Stimulated activated effector memory CD8-positive, alpha-beta T cell treated with anti-CD3 and anti-CD28 coated beads, Interleukin-12 subunit alpha, Interleukin-12 subunit beta, amount 100 ng/mL, for 72 hours (primary cell): ENCODE measurements at places on chromosomes 1 and 21.

GRCh38 chr1:20233394-20233793 lies 47.1 kb upstream of the PLA2G2C start:
- DNase-seq = no peak

GRCh38 chr1:8206391-8206790 lies 111.5 kb upstream of the SLC45A1 start:
- DNase-seq = no peak

- DNase-seq = no peak
Observed at GRCh38 chr1:17013491-17014320, 2.0 kb upstream of the ATP13A2 start.

DNA sequence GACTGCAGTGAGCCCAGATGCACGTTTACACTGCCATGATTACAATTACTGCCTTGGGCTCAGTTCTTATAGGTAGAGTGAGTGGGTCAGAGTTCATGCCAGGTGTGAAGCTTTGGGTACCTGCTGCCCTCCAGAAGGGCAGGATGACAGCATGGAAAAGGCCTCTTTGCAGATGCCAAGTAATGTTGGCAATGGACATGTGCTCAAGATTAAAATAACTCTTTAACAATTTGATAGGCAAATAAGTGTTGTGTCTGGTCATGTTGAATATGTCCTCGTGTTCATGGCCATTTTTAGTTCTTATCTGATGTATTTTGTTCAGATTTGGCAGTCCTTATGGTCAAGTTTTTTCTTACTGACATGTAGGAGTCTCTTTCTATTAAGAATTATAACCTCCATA lies 34.8 kb downstream of the S100B start:
- no peak for DNase-seq

GRCh38 chr1:74012583-74012982 lies 185.4 kb downstream of the LRRIQ3 start:
- no peak for DNase-seq

GRCh38 chr1:232978815-232979214 lies 28.4 kb downstream of the NTPCR start:
- no peak for DNase-seq

GRCh38 chr1:232218955-232219865 lies 410.7 kb downstream of the SIPA1L2 start:
- no peak for DNase-seq

DNA sequence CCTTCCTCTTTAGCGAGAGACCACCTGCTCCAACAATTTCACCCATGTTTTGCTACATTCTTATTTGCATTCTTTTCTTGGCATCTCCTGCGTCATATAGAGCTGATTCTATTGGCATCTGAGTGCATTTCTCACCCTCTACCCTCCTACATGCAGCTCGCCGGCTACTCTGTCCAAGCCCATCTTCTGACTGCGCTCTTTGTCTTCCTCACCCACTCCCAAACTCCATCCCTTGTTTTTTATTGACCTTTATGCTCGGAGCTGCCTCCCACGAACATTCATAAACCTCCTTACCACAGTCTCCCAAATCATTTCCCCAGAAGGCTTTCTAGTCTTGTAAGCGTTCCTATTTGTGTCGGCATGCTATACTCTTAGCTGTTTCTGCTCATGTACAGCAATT lies 33.6 kb upstream of the FMN2 start:
- DNase-seq = no peak

DNA sequence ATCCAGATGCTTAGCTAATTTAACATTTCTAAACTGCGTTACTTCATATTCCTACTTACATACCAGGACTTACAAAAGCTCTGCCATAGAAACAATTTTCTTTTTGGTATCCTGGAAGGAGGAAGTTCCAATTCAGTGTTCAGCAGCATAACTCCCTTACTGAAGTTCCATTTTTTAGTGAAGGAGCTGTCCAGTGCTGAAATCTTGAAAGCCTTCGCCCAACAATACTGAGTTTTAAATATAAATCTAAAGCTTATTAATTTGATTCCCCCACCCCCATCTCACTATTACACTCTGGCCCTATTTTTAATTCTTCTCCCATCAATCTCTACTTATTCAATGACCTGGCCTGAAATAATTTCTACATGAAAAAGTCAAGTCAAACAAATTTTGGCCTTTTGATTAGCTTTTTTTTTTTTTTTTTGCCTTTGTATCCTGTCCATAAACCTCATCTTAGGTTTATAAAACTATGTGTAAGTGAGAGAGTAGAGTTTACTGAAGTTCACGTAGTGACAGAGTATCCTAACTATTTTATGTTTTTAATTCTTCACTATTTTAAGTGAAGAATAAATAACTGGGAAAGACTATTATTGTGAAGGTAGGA lies 323.0 kb upstream of the PLD5 start:
- DNase-seq = no peak

DNA sequence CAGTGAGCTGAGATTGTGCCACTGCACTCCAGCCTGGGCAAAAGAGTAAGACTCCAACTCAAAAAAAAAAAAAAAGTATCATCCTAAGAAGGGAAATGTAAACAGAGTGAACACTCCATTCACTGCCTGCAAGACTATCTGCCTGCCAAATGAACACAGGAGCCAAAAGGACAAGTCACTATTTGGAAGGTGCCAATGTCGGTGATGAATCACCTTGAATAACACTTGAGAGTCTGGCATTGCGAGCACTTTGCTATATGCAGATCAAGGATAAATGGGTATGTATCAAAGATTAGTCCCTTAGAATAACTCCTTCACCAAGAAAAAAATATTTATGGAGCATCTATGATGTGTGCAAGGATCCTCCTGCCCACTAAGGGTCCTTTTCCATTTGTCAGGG lies 6.6 kb downstream of the UBR4 start:
- no peak for DNase-seq

- DNase-seq = no peak
Observed at GRCh38 chr1:16174886-16175598, 19.2 kb upstream of the EPHA2 start.

DNA sequence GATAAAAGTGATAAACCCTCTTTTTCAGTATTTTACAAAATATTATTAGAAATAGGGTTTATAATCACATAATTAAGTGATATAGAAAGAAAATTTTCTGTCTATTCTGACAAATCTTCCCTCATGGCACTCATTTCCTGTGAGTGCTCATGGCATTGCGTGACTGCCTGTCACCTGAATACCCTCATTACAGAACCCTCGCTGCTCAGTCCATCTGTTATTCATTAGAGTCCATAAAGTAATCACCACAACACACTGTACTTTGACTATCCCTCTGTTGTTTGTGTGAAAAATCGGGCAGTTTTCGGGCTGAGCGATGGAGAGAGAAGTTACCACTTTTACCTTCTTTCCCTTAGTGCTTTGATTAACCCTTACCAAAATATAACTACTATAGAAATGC lies 100.4 kb upstream of the BRINP3 start:
- no peak for DNase-seq

DNA sequence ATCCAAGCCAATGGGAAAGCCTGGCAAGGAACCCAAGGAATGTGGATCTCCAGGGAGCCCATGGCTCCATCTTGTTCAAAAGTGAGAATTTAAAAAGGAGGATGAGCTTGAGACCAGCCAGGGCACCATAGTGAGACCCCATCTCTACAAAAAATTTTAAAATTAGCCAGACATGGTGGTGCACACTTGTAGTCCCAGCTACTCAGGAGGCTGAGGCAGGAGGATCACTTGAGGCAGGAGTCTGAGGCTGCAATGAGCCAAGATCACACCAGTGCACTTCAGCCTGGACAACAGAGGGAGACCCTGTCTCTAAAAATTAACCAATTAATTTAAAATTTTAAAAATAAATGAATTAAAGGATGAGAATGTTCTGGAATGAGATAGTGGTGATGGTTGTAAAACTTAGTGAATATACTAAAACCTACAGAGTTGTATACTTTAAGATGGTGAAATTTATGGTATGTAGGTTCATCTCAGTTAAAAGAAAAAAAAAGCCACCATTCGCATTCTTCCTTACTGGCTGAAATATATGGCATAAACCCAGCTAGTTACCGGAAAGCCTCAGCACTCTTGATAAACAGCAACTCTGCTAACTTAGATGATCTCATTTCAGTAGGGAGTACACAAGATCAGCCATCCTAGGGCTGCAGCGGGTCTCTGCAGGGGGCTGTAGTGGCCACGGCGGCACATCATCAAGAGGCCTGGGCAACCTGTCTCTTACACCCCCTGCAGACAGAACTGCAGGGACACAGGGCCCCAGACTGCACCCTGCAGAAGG lies 48.3 kb upstream of the H6PD start:
- DNase-seq = no peak

- DNase-seq = no peak
Observed at GRCh38 chr1:32924881-32925344, 23.7 kb upstream of the TMEM54 start.

- no peak for DNase-seq
Observed at GRCh38 chr1:60134716-60135115, 61.1 kb upstream of the C1orf87 start.
